ENCODE measurements at places on chromosomes 6 and 20.
A peak's percentile ranks its signal among the peaks of the same experiment; 100 is the strongest.

DNA sequence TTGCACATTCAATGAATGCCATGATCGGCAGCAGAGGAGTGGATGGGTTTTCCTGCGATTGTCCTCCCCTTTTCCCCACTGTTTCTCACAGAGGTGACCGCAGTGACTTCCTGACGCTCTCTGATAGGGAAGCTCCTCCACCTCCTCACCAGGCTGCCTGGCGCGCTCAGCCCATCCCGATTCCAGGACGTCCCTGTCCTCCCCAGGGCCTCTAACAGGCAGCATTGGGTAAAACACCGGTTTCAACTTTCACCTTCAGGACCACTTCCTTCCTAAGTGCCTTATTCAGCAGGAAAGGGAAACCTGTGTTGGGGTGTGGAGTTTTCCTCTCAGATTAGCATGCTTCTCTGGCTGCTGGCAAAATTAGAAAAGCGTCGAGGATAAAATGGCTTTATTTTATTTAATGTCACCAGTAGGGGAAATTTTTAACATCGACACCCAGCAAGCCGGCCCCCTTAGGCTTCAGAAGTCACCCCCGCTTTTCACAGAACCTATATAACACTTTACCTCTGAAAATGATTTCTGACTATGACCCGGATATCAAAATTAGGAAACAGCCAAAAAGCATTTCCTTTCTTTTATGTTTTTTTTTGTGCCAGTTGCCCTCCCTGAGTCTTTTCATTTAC is 570.4 kb upstream of the GJE1 start:
- no peak for DNase-seq

- no peak for DNase-seq
Measured at GRCh38 chr20:49045440-49046086, 549 bp upstream of the CSE1L start.

GRCh38 chr20:30598460-30599230 is 658.8 kb upstream of the DEFB115 start:
- no peak for DNase-seq

DNA sequence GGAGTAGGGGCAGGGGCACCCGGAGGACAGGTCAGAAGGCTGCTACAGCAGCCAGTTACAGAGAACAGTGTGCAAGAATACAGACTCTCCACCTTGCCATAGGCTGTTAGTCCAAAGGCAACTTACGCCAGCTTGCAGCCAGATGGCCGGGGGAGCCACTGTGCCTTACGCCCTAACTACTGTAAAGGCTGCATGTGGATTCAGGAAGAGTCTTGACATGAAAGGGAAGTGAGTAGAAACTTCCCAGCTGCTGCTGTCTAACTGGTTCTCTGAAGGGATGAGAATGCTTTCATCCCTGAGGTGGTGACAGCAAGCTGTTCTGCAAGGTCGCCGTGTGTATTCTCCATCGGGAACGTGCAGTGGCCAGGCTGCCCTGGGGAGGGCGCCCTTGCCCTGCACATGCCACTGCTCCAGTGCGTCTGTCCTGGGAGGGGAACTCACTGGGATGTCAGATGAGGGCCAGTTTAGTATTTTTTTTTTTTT is 46.1 kb downstream of the LYRM4 start:
- DNase-seq, result peak; percentile 91

DNA sequence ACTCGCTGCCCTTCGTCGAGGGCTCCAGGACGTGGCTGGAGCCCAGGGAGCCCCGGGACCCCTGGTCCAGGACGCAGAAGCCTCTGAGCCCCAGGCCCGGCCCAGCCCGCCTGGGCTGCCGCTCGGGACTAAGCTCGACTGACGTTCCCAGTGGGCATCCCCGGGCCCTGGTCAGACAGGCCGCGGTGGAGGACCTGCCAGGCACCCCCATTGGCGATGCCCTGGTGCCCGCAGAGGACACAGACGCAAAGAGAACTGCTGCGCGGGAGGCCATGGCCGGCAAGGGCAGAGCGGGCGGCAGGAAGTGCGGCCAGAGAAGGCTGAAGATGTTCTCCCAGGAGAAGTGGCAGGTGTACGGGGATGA is 28.9 kb downstream of the ZNF831 start:
- no peak for DNase-seq

DNA sequence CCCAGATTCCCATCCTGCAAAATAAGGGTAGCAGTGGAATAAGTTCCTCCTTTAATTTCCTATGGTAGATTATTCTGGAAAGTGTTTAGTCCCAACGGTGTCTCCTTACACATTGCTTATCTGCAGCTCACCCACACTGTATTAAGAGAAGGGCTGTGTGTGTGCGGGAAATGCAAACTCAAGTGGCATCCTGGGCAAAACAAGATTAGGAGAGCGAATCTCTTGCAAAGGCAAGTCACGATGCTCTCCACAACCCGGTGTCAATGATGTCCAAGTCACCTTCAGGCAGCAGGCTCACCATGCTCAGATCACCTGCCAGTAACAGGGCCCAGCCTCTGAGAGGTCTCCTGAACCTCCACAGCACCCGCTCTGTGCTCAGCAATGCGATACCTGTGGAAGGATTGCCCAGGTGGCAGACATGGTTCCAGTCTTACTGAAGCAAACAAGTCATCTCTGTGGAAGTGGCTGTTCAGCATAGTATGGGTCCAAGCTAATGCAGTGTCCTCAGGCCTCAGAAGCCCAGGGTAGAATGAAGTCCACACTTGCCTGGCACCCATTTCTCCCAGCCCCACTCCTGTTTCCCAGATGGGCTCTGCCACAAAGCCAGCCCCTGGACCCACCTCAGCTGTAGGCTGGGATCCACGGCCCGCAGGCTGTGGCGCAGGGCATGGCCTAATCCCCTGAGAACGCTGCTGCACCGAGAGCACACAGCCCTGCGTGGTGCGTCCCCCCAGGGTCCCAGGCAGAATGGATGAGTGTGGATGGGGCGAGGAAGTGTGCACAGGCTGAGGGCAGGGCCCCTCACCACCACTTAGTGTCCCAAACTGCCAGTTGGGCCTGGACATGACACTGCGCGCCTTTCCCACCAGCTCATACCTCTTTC is 101.2 kb downstream of the PXDC1 start:
- no peak for DNase-seq

GRCh38 chr6:47076422-47077344 is 34.6 kb upstream of the ADGRF1 start:
- DNase-seq, result no peak

GRCh38 chr20:1338096-1338495 is 9.2 kb upstream of the SDCBP2 start:
- DNase-seq, result no peak

- no peak for DNase-seq
Measured at GRCh38 chr6:19035461-19036195, 648.5 kb downstream of the RNF144B start.

DNA sequence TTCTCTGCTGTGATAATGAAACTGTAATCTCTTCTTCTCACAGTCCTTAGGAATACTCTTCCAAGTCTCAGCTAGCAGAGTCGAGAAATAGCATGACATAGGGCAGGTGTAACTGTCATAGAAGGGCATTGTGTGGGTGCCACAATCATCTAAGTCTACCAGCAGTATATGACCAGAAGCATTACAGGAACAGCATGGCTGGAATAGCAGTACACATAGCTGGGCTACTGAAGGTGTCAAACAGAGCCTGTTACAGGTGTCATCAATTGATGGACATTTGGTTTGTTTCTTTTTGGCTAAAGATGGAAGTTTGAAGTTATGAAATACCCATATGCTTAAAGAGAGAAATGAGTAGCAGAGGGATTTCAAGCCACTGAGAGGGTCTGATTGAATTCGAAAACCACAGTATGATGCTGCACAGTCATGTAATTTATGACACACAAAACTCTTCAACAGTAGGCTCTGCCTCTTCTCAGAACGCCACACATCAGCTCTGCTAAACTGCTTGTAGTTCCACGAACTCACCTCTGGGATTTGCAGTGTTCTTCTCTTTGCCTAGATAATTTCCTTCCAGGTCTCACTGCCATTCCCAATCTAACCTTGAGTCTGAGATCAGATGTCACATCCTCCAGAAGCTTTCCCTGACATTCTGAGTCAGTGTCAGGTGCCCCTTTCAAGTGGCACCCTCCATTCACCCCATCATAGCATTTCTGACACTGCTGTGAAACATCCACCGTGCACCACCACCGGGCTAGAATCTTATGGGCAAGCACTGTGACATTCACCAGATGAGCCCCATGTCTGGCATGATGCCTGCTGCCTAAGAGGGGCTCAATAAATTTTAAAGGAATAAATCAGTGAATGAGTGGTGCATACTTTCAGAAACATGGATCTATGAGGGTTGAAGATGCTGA is 151.0 kb downstream of the ADAT2 start:
- DNase-seq, result no peak

- no peak for DNase-seq
Measured at GRCh38 chr20:8254911-8255582, 123.0 kb downstream of the PLCB1 start.

DNA sequence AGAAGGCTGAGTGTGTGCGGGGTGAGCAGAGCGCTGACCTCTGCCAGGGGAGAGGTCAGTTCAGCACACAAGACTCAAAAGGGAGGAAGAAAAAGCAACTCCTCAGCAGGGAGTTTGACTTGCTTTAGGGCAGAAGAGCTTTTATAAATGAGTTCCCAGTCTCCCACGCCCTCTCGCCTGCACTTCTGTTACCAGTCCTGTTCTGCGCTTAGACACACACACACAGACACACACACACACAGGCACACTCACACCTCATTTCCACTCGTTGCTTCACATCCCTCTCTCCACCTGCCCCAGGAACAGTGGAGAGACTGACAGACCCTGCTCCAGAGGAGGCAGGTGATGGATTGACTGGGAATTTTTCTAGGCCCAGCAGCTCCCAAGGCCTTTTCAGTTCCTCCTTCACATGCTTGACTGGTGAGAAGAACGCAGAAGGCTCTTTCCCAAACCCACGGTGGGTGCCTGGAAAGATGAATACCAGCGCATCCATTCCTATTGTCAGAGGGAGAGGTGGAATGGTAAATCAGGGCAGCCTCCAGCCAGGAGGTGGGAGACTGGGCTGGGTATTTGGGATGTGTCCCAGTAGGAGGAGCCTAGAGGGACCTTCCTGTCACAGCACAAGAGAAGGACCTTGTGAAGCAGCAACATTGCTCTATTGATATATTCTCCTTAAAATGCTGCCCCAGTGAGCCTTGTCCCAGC is 43.7 kb downstream of the JAG1 start:
- DNase-seq, result no peak

DNA sequence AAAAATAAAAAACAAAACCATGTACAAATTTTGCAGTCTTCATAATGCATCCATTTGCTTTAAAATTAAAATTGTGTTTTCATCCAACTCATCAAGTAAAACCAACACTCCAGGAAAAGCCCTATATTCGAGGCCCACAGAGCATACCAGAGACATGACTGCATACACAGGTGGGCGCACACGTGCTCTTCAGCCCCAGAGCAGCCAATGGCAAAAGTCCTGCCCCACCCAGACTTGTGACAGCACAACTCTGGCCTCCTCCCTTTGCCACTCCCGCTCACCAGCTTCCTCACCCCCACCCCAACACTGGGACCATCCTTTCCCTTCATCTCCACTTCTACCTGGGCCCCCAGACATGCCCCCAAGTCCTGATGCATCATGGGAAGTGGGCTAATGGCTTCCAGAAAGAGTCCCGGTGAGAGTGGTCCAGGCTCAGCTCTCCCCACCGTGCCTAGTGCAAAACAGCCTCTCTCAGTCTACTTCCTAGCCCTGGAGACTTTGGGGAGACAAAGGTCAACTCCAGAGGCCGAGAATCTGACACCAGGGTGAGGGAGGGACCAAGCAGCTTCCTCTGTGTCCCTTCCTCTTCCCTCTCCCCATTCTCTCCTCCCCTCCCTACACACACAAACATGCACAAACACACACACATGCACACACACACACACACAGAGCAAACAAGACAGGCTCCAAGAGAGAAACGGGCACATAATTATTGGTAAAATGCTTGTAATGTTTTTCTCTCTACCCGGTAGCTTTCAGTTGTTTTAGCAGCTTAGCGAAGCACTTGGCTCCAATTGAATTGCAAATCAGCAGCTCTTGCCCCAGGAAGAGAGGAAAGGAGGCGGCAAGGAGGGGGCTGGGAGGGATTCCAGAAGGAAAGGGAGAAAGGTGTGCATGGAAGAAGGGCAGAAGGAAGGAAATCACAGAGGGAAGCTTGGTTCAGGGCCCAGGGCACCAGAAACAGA is 14.3 kb downstream of the GRM4 start:
- no peak for DNase-seq

- no peak for DNase-seq
Measured at GRCh38 chr20:46190478-46191167, 72.5 kb downstream of the CD40 start.

GRCh38 chr6:121321282-121321681 is 13.0 kb downstream of the TBC1D32 start:
- DNase-seq, result no peak

DNA sequence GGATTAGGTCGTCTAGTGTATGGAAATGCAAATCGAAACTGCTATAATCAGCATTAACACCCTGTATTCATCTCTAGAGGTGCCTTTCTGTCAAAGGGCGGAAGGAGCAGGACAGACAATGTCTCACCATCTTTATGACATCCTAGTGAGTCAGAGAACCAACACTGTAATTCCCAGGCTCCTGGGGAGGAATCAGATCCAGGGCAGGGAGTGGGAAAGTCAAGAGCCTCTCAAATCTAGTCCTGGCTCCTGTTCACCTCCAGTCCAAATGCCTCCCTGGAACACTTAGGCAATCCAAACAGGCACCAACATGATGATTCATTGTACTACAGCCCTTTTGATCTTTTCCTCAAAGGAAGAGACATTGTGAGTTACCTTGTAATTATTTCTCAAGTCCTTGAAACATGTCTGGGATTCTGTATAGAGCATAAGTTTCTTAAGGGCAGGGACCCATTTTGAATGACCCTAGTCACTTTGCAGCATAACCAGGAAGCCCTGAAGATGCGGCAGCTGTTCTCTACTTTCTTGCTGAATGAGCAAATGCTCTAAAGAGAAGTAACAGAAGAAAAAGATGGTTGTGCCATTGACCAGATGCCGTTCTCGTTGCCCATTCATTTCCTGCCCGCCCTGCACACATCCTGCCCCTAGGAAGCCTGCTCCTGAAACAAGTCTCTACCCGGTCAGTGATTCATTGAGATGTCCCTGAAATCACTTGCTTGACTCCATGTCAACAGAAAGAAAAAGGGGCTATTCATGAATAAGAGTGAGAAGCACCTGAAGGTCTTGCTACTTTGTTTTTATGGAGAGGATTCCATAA is 112.8 kb upstream of the JARID2 start:
- no peak for DNase-seq

DNA sequence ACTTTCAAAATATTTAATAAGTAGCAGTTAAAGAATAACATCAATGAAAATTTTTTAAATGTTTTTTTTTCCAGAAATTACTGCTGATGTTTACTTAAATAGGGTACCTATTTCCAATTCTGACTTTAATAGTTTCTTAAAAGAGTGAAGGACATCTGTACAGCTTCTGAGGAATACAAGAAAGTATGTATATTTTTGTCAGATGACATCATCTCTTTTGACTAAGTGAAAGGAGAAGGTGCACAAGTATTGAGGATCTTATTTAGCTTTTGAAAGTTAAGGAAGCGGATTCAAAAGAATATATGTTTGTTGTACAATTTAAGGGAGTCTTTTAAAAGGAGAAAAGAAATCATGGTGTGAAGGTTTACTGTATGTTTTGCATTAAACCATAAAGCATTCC is 90.0 kb upstream of the SLC35B3 start:
- no peak for DNase-seq

- DNase-seq, result no peak
Measured at GRCh38 chr6:70668499-70668812, 773 bp downstream of the SMAP1 start.

- no peak for DNase-seq
Measured at GRCh38 chr20:58888103-58888502, 35.6 kb downstream of the GNAS start.

- DNase-seq, result no peak
Measured at GRCh38 chr20:45813006-45813340, 529 bp downstream of the UBE2C start.

All from WERI-Rb-1 (cell line).